ELF-1 (cell line): ENCODE measurements at places on chromosomes 13 and 19.

DNA sequence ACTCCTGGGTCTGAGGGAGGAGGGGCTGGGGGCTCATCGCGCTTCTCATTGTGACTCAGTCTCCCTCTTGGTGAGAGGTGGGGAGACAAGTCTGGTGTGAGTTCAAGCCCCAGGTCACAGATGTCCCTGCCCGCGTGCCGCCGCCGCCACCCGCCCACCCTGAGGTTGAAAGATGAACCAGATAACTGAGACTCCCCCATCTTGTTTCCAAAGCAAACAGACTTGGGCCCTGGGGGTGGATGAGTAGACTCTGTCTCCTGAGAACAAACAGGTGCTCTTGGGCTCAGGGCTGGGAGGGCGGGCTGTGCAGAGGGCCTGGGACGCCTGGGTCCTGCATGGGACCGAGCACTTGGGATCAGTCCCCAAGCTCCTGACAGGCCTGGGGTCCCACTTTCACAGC, 567 bp downstream of the SBK2 start:
- peak; percentile 43 for DNase-seq

DNA sequence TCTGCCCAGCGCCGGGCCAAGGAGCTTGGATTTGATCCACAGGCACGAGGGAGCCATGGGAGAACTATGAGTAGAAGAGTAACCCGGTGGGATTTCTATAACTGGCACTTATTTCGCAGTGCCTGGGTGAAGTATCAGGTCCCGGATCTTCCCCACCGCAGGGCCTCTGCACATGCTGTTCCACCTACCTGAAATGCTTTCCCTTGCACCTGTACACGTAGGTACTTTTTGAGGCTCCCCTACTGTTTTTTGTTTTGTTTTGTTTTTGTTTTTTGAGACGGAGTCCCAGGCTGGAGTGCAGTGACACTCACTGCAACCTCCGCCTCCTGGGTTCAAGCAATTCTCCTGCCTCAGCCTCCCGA, 402 bp upstream of the KANK3 start:
- no peak for DNase-seq

DNA sequence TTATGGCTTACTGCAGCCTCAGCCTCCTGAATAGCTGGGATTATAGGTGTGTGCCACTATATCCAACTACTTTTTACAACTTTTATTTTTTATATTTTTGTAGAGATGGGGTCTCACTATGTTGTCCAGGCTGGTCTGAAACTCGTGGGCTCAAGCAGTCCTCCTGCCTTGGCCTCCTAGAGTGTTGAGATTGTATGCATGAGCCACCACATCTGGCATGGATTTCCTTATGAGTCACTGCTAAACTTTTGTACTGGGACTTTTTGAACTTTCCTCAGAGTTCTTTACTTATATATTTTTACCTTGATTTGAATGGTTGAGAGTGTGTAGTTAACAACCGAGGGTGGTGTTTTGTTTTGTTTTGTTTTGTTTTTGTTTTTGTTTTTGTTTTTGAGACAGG, 33.4 kb downstream of the DNAJC3 start:
- DNase-seq: no peak

GRCh38 chr13:114140131-114140905, 7.9 kb upstream of the RASA3 start:
- DNase-seq: no peak

- DNase-seq: no peak
Observed at GRCh38 chr19:1310853-1311180, 25.1 kb downstream of the EFNA2 start.

- DNase-seq: peak; percentile 99
Observed at GRCh38 chr19:38596057-38596981, 21.4 kb downstream of the MAP4K1 start.

DNA sequence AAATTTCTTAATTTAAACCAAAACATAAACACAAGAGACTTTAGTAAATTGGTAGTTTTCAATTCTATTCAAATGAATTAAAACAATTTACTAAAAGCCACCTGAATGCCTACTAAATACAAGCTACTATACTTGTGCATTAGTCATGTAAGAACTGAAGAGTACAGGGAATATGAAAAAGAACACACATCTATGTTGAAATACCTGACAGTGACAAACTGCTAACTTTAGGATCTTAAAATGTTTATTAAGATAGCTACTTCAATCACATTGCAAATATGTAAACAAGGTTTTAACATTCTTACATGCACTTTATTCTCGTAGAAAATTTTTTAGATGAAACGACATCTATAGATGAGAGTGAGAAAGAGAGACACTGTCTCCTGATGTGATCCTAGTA, 4.1 kb downstream of the SPRYD7 start:
- DNase-seq: no peak

DNA sequence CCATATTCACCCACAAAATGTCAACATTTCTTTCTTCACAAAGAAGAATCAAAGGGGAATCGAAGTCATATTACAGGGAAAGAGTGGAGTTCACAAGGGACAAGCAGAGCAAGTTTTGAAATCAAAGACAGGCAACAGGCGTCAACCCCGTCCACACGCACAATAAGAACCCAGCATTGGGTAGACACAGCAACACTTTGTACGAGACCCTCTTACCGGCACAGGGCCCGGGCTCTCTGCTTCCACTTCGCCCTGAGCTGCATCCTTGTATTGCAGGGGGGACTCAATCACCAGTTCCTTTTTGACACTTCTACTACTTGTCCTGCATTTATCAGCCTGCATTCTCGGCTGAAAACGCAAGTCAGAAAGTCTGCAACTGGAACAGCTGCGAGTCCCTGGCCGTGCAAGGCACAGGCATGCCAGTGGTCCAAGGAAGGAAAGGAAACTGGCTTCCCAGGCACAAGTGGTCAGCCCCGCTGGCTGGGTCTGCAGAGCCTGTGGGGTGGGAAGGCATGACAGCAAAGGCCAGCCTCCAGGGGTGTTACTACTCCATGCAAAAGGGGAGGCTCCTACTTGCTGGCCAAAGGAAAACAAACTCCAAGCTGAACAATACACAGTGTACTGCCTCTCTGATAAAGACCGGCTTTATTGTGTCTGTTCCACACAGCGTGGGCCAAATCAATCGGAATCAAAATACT, at the start of gene DOCK9:
Gene DOCK9 (minus strand): TSS at position 497 of the 698 bp plus-strand sequence. CDS start 155 bp downstream, at position 342.
- peak; percentile 82 for DNase-seq

GRCh38 chr19:56778351-56778750, 62.2 kb downstream of the PEG3 start:
- DNase-seq: no peak

DNA sequence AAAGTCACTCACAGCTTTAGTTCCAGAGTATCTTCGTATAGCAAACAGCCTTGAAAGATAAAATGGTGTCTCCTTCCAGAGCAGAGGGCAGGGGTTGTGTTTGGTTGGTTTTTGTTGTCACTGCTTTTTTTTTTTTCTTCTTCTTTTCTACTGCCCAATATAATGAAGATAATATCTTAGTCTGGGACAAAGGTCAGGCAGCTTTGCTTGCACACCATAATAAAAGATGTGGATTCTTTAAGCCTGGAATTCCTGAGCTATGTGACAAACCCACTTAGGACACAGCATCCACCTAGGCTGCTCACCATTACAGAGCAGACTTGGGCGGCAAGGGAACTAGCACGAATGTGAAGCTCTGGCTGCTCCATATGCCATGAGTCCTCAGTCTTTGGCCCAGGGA, 165.6 kb upstream of the MIR17HG start:
- no peak for DNase-seq

DNA sequence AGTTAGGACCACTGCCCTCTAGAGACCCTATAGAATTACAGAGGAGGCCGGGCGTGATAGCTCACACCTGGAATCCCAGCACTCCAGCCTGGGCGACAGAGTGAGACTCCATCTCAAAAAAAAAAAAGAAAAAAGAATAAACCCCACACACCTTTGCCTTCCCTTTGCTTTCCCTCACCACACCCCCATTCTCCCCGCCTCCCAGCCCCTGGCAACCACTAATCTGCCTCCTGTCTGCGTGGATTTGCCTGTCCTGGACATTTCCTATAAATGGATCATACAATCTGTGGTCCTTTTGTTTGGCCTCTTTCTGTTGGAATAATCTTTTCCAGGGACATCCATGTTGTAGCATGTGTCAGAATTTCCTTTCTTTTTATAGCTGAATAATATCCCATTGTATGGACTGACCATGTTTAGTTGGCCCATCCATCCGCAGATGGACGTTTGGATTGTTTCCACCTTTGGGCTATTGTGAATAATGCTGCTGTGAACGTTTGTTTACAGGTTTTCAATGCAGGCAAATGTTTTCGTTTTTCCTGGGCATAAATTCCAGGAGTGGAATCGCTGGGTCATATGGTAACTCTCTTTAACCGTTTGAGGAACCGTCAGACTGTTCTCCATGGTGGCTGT, 15.3 kb downstream of the NACC1 start:
- DNase-seq: no peak

GRCh38 chr13:77056382-77056781, 29.4 kb upstream of the FBXL3 start:
- no peak for DNase-seq

GRCh38 chr19:17027535-17027975, 945 bp upstream of the CPAMD8 start:
- no peak for DNase-seq

- DNase-seq: no peak
Observed at GRCh38 chr19:35620001-35620400, 7.5 kb downstream of the HAUS5 start.

GRCh38 chr13:105084931-105085330, 1450.5 kb downstream of the EFNB2 start:
- DNase-seq: no peak

DNA sequence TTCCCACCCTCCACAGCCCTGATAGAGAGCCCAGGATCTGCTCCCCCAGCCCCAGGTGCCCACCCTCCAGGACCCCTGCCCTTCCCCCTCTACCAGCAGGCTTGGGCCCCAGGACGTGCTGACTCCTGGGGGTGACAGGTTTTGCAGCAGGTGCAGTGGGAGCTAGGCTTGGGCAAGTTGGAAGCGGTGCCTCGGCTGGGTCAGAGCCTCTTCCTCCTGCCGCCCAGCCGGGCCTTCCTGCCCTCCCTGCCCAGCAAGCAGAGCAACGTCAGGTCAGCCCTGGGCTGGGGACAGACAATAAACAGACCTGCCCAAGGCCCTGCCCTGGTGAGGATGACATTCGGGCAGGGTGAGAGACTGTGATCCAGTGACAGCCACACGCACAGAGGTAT, 9.2 kb upstream of the NCCRP1 start:
- DNase-seq: peak; percentile 60

GRCh38 chr19:35736913-35737886, 5.1 kb downstream of the IGFLR1 start:
- DNase-seq: no peak

DNA sequence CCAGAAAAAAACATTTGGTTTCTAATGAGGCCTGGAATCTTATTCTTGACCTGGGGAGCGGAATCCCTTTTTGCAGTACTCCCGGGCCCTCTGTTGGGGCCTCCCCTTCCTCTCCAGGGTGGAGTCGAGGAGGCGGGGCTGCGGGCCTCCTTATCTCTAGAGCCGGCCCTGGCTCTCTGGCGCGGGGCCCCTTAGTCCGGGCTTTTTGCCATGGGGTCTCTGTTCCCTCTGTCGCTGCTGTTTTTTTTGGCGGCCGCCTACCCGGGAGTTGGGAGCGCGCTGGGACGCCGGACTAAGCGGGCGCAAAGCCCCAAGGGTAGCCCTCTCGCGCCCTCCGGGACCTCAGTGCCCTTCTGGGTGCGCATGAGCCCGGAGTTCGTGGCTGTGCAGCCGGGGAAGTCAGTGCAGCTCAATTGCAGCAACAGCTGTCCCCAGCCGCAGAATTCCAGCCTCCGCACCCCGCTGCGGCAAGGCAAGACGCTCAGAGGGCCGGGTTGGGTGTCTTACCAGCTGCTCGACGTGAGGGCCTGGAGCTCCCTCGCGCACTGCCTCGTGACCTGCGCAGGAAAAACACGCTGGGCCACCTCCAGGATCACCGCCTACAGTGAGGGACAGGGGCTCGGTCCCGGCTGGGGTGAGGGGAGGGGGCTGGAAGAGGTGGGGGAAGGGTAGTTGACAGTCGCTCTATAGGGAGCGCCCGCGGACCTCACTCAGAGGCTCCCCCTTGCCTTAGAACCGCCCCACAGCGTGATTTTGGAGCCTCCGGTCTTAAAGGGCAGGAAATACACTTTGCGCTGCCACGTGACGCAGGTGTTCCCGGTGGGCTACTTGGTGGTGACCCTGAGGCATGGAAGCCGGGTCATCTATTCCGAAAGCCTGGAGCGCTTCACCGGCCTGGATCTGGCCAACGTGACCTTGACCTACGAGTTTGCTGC, at the start of gene ICAM4:
Gene ICAM4 (plus strand): TSS at position 153 of the 935 bp plus-strand sequence. CDS start 58 bp downstream, at position 211.
- peak; percentile 53 for DNase-seq

DNA sequence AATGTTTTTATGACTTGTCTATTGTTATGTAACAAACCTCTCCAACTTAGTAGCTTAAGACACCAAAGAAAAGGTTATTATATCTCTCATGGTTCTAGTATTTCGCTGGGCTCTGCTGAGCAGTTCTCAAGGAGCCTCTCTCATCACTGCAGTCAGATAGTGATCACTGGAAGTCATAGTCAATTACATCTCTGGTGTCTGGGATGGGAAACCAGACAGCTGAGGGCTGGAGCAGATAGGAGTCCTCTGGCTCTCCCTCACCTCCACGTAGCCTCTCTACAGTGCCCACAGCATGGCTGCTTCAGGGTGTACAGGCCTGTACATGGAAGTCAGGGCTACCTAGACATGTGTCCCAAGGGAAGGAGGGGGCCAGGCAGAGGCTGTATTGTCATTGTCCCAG, 507.5 kb downstream of the MYO16 start:
- DNase-seq: no peak

GRCh38 chr13:107284173-107284572, 716.2 kb upstream of the ARGLU1 start:
- DNase-seq: no peak

DNA sequence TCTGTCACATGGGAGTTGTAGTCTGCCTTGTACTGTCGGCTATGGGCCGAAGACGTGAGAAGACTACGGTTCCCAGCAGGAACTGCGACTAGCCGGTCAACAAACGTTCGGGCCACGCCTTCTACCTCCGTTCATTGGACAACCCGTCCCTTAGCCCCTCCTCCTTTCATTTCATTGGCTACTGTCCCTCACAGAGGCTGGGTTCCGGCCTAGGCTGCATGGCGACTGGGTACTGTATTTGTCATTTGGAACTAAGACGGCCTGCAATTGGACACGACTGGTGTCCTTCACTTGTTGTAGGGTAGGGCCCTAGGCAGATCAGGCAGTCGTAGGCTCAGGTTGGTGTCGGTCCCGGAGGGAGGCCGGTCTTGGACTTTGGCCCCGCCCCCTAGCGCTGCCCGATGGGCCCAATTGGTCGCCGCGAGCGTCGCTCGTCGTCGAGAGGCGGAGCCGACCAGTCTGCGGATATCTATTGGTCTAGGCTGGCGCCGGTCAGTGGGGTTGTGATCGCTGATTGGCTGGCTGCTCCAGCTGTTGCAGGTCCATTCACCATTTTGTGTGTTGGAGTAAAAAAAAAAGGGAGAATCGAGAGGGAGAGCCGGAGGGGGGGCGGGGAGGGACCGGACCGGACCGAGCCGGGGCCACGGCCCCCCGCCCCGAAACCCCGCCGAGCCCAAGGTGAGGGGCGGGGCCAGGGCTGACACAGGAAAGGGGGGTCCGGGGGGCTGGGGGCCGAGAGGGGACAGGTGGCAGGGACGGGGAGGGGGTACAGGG, at the start of gene CIC:
Gene CIC (plus strand): TSS at position 549 of the 774 bp plus-strand sequence. CDS start 2,532 bp downstream, outside the sequence.
- peak; percentile 100 for DNase-seq

DNA sequence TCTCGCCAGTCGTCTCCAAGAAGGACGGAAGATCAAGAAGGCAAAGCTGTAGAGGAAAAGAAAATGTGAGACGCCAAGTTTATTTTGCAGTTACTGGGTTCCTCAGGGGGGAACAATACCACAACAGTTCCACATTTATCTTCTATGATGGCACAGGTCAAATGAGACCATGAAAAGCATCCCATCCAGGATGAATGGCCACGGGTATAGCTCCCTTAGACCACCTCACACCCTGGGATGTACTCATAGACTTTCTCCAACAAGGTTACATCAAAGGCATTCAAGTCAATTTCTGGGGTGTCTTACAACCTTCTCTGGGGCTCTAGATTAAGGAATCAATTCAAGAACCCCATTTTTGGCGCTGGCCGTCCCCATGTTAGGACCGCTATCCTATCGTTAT, 4.5 kb downstream of the PEG3 start:
- DNase-seq: no peak
